ENCODE measurements at places on chromosomes 5 and 9. TPM values are rescaled to one million over a fixed set of nuclear protein-coding genes. Genes with fewer than 3 reads are reported as not detected.

DNA sequence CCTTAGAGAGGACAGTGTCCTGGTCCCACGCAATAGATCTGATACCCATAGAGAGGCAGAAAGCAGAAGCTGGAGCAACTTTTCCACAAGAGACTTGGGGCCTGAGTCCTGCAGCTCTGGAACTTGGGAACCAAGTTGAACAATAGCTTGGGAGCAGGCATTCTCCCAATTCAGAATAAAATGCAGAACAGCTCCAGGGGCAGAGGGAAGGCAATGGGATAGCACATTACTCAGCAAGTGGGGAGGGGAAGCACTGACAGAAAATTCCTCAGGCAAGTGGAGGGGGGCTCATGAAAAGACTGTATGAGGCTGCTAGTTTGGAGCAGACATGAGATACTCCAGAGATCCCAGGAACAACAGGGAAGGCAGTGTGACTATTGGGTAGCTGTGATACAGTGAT, 513.6 kb downstream of the HINT1 start:
- DNase-seq = no peak

Gene IFNA2
- not detected for total RNA-seq

Gene FOXD4L6
- not detected for total RNA-seq

- no peak for DNase-seq
Observed at GRCh38 chr9:89448381-89448780, 49.5 kb downstream of the SEMA4D start.

- DNase-seq = no peak
Observed at GRCh38 chr5:148491015-148491792, 107.4 kb downstream of the FBXO38 start.

DNA sequence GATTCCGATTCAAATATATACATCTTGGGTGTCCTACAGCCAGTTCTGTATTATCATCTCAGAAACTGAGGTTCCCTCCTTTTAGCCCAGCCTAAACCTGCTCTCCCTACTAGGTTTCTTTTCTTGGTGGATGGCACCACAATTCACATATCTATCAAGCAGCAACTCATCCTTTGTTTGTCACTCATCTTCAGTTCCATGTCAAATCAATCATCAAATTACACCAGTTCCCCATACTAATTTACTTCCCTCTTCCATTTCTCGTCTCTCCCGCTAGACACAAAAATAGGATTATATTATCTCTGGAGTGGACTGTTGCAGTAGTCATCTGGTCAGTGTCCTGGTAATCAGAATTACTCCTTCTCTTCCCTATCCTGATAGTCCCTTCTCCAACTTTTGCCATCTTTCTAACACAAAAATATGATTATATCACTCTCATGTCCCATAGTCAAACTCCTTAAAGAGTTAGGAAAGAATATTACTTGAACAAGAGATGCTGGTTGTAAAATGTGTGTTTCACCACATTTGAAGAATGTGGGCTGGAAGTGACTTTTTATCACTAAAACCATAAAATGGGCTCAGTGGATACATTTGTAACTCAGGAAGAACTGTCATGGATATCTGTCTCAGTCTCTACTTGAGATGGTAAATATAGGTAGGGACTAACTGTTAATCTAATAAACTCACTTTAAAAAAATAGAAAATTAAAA, 69.1 kb upstream of the RICTOR start:
- DNase-seq = no peak

- no peak for DNase-seq
Observed at GRCh38 chr5:71475788-71476384, 20.4 kb downstream of the BDP1 start.

DNA sequence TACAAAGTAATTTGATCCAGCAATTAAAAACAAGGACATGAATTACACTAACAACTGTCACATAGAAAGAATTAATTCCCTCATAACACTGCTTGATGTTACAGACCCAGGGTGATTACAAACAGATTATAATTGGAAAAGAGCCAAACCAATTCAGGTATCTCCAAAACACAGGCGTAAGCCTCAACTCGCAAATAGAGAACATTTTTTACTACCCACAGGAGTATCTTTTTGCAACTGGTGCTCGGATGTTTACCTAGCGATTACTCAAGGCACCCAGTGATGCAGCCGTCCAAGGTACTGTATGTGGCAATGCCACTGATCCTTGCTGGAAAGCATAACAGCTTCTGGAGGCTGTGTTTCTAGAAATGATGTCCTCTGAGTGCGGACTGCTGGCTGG, 386.1 kb upstream of the KIF2A start:
- DNase-seq = no peak

DNA sequence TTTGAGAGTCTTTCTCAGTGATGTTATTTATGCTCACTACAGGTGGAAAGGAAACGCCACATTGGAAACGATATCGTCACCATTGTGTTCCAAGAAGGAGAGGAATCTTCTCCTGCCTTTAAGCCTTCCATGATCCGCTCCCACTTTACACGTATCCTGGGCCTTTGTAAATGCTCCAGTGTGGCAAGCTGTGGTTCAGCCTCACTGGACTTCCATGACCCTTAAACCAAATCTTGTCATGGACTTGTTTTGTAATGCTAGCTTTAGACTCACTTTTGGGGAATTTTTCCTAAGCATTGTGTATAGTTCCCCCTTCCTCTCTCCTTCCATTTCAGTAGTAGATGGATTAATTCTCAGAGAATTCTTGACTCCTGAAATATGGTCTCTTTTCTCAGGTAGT, 60.9 kb upstream of the SLC2A8 start:
- DNase-seq = no peak

Gene GZMA
- total RNA-seq = 0.57 TPM

DNA sequence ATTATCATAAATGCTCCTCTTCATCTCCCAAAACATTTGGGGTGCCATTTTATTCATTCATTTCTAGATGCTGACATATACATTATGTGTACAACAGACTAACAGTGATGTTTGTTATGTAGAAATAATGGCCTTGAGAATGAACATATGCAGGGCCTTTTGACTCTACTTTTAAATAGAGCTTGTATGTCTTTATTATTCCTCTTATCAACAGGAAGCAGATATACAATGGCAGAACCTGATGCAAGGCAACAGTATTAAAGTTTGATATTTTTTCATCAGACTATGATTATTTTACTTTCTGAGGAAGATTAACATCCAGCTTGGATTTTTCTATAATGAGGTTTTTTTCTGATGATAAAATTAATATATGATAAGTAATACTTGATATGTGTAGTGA, 44.1 kb downstream of the SNX18 start:
- DNase-seq = no peak

DNA sequence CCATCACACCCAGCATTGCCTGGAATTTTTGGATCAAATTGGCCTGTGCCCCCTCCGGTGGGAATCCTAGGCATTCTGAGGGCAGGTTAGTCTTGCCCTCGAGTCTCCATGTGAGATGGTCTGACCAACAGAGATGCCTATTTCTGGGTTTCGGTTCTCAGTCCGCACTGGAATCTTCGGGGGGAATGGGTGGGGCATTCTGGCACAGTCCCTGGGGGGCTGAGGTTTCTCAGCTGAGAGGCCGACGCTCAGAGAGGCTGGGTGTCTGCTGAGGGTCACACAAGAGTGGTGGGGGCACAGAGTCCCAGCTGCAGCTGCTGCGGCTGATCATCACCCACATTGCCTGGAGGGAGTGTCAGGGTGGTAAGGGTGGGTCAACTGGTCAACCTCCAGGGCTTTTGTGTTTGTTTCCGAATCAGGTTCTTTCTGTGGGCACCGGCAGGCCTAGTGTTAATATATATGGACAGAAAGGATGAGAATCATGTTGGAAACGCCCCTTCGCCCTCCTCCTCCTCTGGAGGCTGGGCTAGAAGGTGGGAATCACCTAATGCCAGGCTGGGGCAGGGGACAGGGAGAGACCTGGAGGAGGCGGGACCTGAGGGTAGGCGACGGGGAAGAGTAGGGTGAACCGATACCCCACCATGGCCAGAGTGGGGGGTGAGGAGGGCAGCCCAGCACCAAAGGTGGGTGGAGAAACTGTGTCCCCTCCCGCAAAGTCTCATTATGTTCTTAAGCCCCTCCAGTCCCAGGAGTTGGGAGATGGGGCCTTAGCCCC, 149.5 kb upstream of the PHYKPL start:
- DNase-seq = no peak

DNA sequence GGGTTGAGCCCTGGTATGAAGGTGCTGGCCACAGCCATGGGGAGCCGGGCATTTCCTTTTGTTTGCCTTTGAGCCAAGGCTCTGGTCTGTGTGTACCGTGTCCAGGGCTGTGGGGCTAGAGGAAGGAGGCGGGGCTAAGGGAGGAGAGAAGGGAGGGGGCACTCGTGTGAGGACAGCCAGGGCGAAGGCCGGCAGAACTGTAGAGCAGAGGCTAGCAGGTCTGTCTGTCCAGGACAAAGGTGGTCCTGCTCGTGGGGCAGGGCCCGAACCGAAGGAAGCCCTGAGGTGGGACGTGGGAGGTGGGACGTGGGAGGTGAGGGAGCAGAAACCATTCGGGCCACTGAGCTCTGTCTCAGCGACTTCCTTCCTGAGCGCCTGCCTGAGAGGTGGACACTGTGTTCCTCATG, 41.3 kb upstream of the TESK1 start:
- peak; percentile 85 for DNase-seq

DNA sequence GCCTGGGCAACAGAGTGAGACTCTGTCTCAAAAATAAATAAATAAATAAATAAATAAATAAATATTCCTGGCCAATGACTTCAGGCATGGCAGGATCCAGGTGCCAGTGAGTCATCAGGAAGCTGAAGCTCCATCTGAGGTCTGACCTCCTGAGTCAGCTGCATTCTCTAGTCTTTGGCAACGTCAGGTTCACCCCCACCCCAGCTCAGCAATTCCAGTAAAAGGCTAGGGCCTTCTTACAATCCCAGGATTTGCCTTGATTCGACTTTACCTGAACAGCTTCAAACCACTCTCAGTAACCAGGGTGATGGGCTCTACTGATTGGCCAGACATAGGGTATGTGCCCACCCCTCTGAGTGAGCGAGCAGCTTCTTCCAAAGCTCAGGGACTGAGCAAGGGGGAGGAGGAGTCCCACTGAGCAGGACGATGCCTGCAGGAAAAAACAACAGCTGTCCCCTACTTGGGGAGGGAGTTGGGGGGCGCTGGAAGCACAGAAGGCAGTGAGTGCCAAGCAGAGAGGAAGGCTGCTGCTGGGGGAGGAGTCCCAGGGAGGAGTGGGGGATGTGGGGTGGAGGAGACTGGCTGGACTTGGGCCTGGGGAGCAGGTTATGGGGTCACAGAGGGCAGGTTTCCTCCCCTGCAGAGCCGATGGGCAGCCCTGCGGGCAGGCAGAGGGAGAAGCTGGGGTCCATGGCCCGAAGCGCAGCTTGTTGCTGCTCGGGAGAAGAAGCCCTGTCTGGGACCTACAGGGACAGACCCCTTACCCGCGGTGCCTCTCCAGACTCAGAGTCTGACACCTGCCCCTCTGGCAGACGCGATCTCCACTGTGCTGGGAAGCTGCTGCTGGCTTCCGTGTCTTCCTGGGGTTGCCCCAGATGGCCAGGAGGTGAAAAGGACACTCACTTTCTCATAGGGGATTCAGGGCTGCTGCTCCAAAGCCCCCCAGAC, 25.9 kb upstream of the UNC5A start:
- no peak for DNase-seq

Gene LCN6
- total RNA-seq = 14.7 TPM

GRCh38 chr9:110337727-110338126, at the start of gene TXNDC8:
TXNDC8 (minus strand) TSS chr9:110337863.
- DNase-seq = no peak

- DNase-seq = peak; percentile 34
Observed at GRCh38 chr5:141814064-141814964, 63.9 kb downstream of the PCDH1 start.

Gene OGN
- total RNA-seq = 0.95 TPM

DNA sequence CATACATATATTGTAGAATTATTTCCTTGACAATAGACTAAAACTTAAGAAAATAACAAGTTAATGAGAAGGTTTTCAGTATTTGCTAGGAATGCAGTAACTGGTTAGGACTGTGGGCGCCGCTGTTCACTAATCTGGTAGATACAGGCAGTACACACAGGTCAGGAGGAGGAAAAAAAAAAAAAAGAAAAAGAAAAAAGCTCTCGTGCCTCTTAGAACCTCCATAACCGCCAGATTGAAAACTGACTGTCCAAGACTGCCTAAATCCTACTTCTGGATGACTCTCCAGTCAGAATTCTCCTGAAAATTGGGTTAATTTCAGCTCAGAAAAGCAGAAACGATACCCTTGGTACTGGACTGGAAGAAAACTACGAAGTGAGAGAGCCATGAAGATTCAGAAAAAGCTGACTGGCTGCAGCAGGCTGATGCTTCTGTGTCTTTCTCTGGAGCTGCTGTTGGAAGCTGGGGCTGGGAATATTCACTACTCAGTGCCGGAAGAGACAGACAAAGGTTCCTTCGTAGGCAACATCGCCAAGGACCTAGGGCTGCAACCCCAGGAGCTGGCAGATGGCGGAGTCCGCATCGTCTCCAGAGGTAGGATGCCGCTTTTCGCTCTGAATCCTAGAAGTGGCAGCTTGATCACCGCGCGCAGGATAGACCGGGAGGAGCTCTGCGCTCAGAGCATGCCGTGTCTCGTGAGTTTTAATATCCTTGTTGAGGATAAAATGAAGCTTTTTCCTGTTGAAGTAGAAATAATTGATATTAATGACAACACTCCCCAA, at the start of gene PCDHGA1:
TSS of gene PCDHGA1 (plus strand) at position 216 of the 782 bp plus-strand sequence.
- DNase-seq = no peak

DNA sequence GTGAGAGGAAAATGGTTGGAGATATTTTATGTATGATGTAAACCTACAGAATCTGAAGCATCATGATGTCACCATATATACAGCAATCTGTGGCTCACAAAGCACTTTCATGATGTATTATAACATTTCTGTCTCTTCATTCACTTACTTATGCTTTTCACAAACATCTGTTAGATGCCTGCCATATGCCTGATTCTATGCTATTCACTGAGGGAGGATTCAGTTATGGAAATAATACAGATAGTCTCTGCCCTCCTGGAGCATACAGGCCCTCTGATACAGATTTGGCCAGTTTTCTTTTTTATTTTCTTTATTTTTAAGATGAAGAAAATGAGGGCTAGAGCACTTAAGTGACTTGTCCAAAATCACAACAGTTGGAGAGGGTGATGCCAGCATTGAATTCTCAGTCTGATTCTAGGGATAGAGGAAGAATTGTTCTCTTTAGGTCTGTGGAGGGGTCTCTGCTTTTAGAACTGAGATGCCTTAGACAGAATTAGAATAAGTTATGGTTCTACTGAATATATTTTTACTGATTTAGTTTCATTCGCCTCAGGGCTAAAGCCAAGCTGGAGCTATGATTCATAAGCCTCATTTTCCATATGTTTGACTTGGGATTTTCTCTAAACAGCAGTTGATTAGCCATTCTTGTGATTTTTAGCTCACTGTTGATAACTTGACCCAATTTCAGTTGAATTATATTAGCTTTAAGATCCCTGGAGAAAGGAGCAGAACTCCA, 636.4 kb downstream of the PRELID2 start:
- DNase-seq = no peak

DNA sequence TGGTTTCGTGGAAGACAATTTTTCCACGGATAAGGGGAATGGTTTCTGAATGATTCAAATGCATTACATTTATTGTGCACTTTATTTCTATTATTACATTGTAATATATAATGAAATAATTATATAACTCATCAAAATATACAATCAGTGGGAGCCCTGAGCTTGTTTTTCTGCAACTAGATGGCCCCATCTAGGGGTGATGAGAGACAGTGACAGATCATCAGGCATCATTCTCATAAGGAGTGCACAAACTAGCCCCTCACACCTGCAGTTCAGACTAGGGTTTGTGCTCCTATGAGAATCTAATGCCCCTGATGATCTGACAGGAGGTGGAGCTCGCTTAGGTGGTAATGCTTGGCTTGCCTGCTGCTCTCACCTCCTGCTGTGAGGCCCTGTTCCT, 6.4 kb downstream of the ISCA1 start:
- no peak for DNase-seq

Gene LRRC14B
- 13.4 TPM for total RNA-seq

Gene ANGPTL2
- 12.6 TPM for total RNA-seq

GRCh38 chr5:17355586-17356346, 138.3 kb downstream of the BASP1 start:
- no peak for DNase-seq

Gene PTPN3
- 8.8 TPM for total RNA-seq

Gene FGFR4
- 6.5 TPM for total RNA-seq
